Thoracic aorta (tissue), 2 donors: ENCODE measurements at places on chromosomes 12 and 14. TPM values are rescaled to one million over a fixed set of nuclear protein-coding genes. Genes with fewer than 3 reads are reported as not detected.

The SLC4A8 gene
- 7.1 TPM for total RNA-seq

The HSPB8 gene
- 172 TPM for total RNA-seq

The OR6C3 gene
- not detected for total RNA-seq

- peaks cover 26% of the 10 kb centered on the region for H3K36me3 ChIP-seq
- H3K4me3 ChIP-seq, result peak overlapping the region; percentile 87
- H3K27ac ChIP-seq, result peak overlapping the region; percentile 94
- DNase-seq, result no peak
- no peaks in the 10 kb centered on the region for H3K27me3 ChIP-seq
- H3K4me1 ChIP-seq, result peaks cover 55% of the 10 kb centered on the region
Observed at GRCh38 chr12:53181935-53182334, 1.2 kb upstream of the CSAD start.

DNA sequence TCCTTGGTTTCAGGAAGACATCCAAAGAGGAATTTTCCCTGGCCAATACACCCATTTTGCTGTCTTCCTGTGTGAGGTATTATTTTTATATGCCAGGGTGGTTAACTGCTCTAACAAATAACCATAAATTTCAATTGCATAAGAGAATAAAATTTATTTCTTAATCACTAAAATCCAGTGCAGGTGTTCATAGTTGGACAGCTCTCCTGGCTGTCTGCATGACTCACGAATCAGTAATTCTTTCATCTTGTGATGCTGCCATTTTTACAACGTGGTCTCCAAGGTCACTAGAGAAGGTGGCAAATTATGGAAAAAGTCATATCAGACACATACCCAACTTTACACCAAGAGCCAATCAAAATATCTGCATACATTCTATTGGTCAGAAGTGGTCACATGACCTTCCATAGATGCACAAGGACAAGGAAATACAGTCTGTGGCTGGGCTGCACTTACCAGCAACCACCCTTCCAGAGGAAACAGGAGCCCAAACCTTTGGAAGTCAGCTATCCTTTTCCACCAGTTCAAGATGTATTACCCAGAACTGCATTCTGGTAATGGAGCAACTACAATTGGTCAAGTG is 193.5 kb upstream of the PLEKHG7 start:
- no peak overlapping the region for H3K4me3 ChIP-seq
- H3K4me1 ChIP-seq, result peaks cover 37% of the 10 kb centered on the region
- H3K36me3 ChIP-seq, result no peaks in the 10 kb centered on the region
- no peaks in the 10 kb centered on the region for H3K27me3 ChIP-seq
- no peak for DNase-seq

DNA sequence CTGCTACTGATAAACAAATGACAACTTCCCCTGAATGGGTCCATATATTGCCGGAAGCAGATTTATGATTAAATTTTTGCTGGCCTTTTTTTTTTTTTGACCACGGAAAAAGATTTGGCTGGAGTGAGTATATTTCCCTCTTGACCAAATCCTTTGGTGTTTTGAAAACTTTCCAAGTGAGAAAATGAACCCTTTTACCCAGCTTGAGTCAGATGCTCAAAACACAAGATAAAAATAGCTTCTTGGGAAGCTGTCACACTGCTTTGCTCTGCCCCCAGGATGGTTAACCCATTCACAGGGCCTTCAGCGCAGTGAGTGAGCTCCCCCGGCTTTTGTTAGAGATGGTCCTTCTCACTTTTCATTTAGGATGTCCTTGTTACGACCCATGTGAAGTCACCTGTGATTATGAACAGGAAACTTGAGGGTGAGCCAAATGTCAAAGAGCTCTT is 224.3 kb downstream of the PELI2 start:
- peaks cover 43% of the 10 kb centered on the region for H3K4me1 ChIP-seq
- peak overlapping the region; percentile 42 for H3K4me3 ChIP-seq
- DNase-seq, result no peak

DNA sequence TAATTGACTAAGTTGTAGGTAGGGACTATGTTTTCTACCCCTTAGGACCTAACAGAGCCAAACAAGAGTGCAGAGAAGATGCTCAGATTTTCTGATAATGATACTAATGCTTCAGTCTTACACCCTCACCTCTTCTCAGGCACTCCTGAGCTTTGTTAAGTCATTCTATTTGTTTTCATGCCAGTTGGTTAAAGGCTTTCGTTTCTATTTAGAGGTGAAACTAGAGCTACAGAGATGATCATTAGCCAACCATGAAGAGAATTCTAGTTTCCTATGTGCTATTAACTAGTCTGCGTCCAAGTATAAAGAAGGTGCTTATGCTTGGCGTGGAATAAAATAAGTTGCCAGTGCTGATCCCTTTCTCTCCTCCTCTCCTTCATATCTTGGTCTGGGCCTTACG is 34.6 kb upstream of the PYGL start:
- no peak overlapping the region for H3K27ac ChIP-seq
- no peak overlapping the region for H3K4me3 ChIP-seq
- H3K4me1 ChIP-seq, result no peaks in the 10 kb centered on the region
- no peak for DNase-seq

DNA sequence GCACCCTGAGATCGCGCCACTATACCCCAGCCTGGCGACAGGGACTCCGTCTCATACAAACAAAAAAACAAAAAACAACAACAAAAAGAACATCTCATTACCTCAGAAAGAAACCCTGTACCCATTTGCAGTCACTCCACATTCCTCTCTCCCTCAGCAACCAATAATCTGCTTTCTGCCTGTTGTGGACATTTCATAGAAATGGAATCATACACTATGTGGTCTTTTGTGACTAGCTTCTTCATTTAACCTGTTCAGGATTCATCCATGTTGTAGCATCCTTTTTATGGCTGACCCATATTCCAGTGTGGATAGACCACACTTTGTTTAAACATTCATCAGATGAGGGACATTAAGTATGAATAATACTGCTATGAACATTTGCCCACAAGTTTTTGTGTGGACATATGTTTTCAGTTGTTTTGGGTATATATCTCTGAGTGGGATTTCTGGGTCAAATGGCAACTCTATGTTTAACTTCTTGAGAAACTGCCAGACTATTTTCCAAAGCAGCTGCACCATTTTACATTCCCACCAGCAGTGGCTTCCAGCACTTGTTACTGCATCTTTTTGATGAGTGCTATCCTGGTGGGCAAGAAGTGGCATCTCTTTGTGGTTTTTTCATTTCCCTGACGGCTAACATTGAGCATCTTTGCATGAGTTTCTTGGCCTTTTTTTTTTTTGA is 5.9 kb upstream of the RCOR1 start:
- no peaks in the 10 kb centered on the region for H3K27me3 ChIP-seq
- no peak overlapping the region for H3K4me3 ChIP-seq
- DNase-seq, result no peak
- H3K27ac ChIP-seq, result no peak overlapping the region

- peaks cover 19% of the 10 kb centered on the region for H3K4me1 ChIP-seq
- H3K27me3 ChIP-seq, result no peaks in the 10 kb centered on the region
- no peak overlapping the region for H3K4me3 ChIP-seq
- DNase-seq, result no peak
- no peak overlapping the region for H3K27ac ChIP-seq
Observed at GRCh38 chr14:102505000-102505619, 4.5 kb downstream of the ANKRD9 start.

DNA sequence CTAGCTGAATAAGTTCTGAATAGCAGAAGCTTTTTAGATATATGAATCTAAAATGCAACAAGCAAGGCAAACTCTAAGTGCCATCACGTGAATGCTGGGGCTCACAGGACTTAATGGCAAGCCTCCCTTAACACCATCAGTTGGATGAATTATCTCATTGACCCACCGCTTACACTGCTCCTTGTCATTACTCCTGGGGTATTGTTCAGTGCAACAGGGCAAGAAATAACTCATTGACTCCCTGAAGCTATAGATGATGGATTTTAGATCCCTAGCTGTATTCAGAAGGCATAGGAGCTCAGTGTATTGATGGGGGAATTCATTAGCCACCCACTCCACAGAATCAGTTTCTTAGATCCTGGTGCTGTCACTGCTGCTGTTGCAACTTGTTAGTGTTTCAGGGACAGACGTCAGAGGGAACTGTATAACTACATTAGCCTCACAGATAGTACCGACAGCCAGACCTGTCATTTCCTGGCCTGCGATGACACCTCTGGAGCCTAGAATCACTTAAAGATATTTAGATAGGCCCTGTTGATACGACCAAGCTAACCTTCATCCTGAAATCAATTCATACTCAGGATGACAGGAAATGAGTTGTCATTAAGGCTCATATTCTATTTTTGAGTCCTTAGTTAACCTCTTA is 735.3 kb downstream of the DIO2 start:
- no peaks in the 10 kb centered on the region for H3K36me3 ChIP-seq
- H3K4me3 ChIP-seq, result no peak overlapping the region
- no peak overlapping the region for H3K27ac ChIP-seq
